Left colon (tissue), 2 donors: ENCODE measurements at places on chromosomes 5 and 9.

DNA sequence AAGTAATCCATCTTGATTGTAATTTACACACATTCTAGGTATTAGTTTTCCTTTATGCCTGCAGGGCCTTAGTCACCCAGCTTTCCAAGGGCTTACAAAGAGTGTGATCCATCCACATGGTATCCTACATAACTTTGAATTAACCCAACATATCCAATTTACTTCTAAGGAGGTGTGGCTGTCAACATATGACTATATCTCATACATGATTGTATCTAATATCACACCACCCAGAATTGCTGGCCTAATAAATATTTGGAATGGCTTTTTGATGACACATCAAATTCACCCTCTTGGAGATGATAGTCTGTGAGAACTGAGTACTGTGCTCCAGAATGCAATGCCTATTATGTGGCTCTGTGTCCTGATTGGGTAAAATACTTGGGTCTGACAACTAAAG, 363.3 kb upstream of the GRIN3A start:
- DNase-seq, result no peak

DNA sequence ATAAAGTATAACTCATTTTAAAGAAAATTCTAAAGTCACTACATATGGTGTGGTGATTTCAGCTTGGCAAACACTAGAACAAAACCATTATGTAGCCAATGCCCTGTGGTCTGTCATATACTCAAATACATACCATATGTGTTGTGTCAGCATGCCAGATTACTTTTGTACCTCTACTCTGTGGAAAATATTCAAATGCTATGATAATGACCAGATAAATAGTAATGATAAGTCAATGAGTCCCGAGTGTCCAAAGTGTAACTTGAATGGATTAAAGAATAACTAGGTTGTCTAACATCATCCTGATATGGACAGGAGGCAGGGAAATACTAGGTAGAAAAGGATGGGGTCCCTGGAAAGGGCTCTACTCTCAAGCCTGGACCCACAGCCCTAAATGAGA, 58.0 kb upstream of the IL6ST start:
- no peak for DNase-seq

GRCh38 chr5:177455036-177455660, 8.5 kb downstream of the PRR7 start:
- DNase-seq, result peak; percentile 92

DNA sequence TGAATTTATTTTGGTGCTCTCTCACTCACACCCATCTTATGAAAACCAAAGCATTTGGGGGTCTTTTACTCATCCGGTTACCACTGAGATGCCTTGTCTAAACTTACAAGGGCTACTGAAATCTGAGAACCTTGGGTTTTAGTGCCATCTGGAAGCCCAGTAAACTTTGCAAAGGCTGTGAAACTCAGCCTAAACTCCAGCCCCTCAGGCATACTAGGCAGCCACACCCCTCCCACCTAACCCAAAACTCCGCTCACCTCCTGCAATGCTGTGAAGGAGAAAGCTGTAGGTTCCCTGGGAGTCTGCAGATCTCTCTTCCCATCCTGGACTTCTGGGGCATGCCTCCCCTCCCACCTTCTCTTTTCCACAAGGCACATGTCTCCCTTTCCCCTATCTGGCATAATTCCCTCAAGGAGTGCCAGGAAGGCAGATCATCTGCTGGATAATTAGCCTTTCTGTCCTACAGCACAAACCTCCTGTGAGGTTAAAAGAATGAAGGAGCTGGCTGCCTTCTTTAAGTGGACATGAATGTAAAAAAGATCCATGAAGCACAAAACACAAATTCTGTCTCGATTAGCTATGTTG, 71.5 kb upstream of the ANXA1 start:
- no peak for DNase-seq

- DNase-seq, result no peak
These were observed 49.2 kb upstream of the PTPRD start for GRCh38 chr9:10661994-10662393.

- DNase-seq, result no peak
These were observed 74.4 kb downstream of the ATG10 start for GRCh38 chr5:82046276-82046647.

DNA sequence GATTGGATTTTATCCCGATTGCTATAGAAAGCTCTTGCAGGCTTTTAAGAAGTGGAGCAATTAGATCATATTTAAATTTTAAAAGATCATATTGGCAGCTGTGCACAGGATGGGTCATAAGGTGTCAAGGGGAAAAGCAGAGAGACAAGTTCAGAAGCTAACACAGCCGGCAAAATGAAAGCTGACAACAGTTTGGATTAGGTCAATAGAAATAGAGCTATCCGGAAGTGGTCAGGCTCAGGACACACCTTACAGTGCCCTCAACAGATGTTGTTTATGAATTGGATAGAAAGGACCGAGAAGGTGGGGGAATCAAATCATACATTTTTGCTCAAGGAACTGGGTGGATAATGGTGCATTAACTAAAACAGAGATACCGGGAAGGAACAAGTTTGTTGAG, 46.3 kb upstream of the MARCHF11 start:
- DNase-seq, result no peak

- DNase-seq, result no peak
These were observed 12.4 kb upstream of the CYFIP2 start for GRCh38 chr5:157253547-157253946.

DNA sequence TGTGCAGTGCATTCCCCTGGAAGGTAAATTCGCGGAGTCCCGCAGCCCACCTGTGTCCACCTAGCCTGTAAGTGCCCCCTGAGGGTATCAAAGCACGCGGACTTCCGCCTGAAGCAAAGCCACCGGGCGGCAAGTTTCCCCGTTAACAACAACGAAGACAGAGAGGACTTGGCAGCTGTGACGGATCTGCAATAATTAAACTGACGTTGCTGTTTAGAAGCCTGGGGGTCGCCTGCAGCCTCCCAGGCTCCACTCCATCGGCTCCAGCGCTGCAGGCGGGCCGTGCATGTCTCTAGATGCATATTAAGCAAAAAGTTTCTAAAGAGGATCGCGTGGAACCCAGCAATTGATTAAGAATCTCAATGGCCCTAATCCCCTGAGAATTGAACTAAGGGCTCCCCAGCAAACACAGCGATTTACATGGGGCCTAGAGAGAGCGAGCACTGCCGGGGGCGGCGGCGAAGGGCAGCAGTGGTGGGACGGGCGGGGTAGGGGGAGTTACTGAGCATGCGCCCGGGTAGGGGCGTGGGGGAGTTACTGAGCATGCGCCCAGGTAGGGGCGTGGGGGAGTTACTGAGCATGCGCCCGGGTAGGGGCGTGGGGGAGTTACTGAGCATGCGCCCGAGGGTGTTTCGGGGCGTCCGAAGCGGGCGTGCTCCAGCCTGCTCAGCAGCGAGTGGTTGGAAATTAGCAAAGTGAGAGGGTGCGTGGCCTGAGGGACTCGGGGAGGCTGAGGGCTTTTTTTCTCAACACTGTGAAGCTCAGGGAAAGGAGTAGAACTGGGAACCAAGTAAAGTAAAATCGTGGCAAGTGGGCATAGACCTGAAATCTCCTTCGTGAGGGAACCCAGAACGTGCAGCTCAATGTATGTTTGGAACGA, 255.2 kb downstream of the DOCK8 start:
- peak; percentile 89 for DNase-seq

DNA sequence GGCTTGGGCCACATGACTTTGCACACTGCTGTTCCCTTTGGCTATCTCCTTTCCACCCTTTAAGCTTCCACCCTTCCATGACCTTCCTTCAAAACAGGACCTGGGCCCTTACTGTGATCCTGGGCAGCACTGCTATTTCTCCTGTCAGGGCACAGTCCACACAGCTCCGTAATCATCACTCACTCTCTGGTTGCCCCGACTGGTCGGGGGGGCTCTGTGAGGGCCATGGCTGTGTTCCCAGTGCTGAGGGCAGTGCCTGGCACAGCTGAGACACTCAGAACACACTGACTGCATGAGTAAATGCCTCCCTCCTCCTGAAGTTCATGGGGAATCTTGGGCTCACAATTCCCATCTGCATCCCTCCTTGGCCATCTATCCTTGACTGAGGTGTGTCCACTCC, 12.2 kb downstream of the TRAF1 start:
- no peak for DNase-seq

DNA sequence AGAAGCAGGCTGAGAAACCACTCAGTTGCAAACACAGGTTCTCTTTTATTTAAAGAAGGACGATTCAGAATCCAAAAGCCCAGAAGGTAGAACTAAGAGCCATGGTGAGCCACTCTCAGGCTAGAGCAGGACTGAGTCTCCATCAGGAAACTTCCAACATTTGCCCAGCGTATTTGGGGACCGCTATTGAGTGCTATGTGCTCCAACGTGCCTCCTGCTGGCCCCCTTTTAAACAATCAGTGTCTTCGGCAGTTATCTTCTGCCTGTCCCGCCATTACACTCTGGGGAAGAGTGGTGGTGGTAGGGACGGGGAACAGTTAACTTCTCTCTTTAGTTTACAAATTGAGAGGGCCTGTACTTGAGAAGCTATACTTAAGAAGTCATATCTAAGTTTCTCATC, 78.1 kb downstream of the DENND1A start:
- no peak for DNase-seq

GRCh38 chr5:22390888-22391287, 462.3 kb downstream of the CDH12 start:
- DNase-seq, result no peak

- DNase-seq, result no peak
These were observed 73.5 kb downstream of the PPP2R2B start for GRCh38 chr5:146805081-146805480.

GRCh38 chr5:32058101-32058500, 116.0 kb downstream of the GOLPH3 start:
- DNase-seq, result no peak

- DNase-seq, result no peak
These were observed 42.8 kb downstream of the STK10 start for GRCh38 chr5:172144931-172145869.

DNA sequence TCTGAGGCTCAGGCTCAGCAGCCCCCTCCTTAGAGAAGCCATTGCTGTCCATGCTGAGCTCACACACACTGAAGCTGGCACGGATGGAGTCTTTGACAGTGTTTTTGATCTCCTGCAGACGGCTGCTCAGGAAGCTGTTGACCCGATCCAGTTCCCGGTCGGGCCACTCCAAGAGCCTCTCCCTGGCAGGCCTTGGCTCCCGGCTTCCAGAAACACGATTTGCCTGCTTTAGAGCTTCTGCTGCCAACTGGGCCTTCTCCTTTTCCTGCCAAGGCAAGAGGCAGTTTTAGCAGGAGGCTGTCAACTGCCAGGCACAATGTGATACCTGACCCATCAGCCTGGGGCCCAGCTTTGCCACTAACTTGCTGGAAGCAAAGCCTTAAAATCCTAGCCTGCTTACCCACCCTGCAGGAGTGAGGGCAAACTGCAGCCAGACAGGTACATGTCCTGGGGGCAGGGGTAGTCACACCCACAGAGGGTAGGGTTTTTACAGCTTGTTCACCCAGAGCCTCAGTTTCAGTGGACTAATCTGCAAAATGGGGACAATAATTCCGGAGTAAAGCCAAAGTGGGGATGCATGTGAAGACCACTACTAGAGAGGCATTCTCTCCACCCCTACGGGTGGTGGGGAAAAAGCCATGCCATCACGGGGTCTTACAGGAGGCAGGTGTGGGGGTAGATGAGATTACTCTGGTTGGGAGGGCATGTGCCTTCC, 8.3 kb upstream of the DDX41 start:
- DNase-seq, result no peak

DNA sequence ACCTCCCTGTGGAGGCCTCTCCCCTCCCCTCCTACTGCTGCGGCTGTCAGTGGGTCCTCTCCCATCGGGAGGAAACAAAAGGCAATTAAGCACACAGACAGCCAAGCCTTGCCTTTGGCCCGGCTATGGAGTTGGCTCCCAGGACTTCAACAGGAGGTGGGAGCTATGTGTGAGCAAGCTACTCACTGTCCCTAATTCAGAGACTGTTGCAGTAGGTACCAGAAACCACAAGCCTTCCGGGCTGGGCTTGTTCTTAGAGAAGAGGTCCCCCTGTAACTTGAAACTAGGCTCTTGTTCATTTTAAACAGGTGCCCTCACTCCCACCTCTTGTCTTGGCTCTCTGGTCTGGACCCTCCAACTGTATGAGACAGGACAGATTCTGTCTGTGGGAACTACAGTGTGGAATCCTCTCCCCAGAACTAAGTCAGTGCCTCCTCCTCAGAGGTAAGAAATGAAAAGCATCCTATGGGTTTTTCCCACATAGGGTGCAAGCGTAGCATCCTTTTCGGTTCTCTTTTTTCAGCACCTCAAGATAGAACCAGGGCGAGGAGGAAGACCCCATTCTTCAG, 561.1 kb downstream of the EBF1 start:
- DNase-seq, result peak; percentile 7

- no peak for DNase-seq
These were observed 6.6 kb upstream of the UBQLN1 start for GRCh38 chr9:83714329-83714728.

DNA sequence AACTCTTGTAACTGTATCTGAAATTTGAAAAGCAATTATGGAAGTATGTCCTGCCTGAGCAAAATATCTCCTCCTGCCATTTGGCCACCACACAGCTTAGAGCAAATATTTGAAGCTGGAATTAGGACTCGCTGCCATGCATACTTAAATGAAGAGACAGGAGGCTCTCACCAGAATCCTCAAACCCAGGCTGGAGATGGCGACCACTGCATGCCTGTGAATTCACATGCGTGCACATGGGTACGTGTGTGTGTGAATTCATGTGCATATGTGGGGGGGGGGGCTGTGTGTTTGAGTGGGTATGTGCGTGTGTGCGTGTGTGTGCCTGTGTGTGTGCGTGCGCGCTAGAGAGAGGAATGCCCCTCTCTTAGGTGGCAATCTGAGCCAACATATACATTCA, 84.1 kb upstream of the IRX1 start:
- no peak for DNase-seq

DNA sequence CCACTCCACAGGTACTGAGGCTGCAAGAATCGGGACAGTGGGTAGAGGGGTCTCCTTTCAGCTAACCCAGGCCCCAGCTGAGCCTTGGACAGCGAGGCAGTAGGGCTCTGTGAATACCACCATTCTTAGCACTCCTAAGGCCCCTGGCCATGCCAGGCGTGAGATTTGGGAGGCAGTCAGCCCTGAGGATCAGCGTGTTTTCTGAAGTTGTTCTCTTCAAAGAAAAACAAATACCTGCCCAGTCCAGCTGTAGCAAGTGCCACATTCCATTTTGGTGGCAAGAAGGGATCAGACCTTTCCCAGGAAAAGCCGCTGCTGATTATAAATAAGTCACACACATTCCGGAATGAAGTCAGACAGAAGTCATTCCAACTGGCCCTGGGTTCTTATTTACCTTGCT, 47.8 kb downstream of the RALGPS1 start:
- no peak for DNase-seq

DNA sequence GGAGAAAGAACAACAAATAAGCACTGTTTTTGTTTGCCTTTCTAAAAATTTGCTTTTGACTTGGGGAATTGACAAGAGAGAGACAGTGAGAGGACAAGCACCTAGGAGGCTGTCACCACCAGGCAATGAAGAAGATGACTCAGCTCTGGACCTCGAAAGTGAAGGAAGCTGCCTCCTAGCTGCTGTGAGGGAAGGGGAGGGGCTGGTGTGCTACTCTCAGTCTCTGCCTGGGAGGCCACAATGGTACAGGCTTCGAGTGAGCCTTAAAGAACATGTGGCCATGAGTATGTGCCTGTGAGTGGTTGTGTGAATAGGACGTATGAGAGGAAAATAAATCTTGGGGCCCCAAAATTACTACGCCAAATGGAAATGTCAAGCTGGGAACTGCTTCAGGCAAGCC, 7.1 kb upstream of the PLK2 start:
- no peak for DNase-seq

GRCh38 chr5:142070734-142071133, 37.8 kb upstream of the NDFIP1 start:
- DNase-seq, result no peak
